Activated gamma-delta T cell (primary cell): ENCODE measurements at places on chromosomes 5 and 9.

GRCh38 chr9:132589148-132590036, 7.0 kb downstream of the BARHL1 start:
- DNase-seq = no peak

GRCh38 chr5:163682234-163682633, 176.8 kb downstream of the MAT2B start:
- DNase-seq = no peak

DNA sequence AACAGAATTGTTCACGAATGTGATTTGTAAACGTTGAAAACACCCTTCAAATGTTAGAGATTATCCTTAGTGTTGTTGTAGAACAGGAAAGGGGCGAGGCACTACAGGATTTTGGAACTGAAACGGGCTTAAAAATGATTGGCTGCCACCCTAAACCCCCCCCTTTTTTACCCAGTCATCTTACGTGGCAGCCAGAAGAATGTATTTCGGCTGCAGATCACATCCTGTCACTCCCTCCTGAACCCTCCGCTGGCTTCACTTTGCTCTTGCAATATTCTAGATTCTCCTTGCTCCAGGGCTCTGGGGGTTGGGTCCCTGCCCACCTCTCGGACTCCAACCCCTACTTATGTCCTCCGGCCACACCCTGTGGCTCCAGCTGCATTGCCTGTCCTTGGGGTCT, 13.9 kb upstream of the UNC5A start:
- DNase-seq = no peak

GRCh38 chr5:93272108-93272507, 308.9 kb downstream of the NR2F1-AS1 start:
- DNase-seq = no peak

DNA sequence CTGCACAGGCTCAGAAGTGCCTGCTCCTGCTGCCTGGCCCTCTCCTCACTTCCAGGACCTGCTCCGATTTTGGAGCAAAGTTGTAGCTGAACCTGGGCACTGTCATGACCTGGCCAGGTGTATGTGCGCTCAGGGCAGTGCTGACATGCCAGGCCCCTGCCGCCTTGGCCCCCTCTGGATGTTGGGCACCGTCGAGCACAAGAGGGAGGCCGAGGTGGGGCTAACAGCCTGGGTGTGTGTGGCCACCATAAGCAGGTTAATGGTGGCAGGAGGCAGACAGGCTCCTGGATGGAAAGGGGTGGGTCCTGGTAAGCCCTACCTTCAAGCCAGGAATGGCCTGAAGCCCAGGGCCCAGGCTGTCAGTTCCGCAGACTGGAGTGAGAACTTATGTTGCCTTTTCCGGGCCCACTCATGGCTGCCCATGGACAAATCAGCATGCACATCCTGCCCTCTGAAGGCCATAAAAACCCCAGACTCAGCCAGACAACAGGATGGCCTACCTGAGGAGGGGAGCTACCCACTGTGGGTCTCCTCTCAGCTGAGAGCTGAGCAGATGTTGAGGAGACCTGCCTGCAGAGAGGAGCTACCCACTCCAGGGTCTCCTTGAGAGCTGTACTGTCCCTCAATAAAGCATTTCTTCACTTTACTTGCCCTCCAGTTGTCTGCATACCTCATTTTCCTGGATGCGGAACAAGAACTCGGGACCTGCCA, 66.2 kb downstream of the NACC2 start:
- DNase-seq = no peak

- DNase-seq = no peak
Observed at GRCh38 chr9:115367321-115367720, 249.4 kb upstream of the TNC start.

DNA sequence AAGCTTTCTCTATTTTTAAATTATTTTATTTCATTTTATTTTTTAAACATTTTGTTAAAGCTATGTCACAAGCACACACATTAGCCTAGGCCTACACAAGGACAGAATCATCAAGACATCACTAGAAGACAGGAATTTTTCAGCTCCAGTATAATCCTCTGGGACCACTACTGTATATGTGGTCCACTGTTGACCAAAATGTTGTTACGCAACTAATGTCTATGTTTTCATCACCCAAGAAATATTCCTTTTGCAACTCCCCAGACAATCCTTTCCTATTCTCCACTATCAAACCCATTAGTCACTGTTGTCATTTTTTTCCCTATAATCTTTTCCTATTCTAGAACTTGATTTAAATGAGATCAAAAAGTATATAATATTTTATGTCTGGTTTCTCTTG, 2371.7 kb upstream of the C9orf72 start:
- DNase-seq = no peak

DNA sequence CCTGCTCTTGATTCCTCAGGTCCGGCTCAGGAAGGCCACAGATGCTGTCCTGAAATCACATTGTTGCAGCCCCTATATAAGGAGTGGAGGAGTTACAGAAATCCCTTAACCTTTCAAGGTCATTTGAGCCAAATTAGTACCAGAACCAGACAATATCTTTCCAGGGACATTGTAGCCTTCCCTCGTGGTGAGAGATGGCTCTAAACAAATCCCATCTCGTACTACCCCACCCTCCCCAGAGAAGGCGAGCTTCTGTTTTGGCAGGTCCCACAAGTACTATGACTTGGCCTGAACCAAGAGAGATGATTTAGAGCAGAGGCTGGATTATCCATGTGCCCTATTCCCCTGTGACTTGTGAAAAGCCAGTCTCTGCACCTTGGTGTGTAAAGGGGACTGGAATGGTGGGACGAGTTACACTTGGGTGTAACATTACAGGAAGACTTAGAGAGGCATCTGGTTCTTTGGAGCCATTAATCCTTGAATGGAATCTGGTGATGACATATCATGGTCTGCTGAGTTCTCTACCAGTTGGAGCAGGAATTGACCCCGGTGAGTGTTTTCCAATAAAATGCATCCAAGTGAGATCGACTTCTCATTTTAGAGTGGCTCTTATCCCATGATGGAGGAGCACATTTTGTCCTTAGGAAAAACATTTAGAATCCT, at the start of gene FAM240B:
Gene FAM240B (minus strand): TSS at position 51 of the 663 bp plus-strand sequence. CDS start 16,134 bp downstream, outside the sequence.
- no peak for DNase-seq

DNA sequence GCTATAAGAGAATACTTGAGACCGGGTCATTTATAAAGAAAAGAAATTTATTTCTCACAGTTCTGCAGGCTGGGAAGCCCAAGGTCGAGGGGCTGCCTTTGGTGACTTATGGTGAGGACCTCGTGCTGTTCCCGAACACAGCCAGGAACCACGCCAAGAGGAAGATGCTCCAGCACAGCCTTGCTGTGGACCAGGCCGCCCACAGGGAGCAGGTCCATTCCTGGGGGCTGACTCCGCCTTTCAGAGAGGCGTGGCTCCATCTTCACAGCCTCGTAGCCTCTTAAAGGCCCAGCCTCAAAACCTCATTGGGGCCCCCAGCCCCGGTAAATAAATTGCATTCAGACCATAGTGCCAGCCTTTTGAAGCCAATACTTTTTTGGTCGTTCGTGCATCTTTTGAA, 93.5 kb upstream of the CACNA1B start:
- DNase-seq = no peak

DNA sequence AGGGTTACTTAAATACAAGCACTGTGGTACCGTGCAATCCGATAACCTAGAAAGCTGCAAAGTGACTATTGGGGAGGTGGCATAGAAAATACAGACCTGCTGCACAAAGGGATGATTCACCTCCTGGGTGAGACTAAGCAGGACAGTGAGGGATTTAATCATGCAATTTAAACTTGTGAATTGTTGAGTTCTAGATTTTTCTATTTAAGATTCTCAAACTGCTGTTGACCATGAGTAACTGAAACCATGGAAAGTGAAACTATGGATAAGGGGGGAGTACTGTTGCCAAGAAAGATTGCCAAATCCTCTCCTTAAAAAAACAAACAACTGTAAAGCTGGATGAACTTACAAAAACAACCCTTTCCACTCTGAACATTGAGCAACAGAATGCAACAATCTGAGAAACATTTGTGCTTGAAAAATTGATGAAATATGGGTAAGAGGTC, 61.5 kb upstream of the NUDT12 start:
- DNase-seq = no peak
